ENCODE measurements at places on chromosomes 2 and 18. TPM values are rescaled to one million over a fixed set of nuclear protein-coding genes. Genes with fewer than 3 reads are reported as not detected.

Gene CROCC2
- total RNA-seq: 4.5 TPM

Gene MDH1B
- 2.4 TPM for total RNA-seq

Gene CHN1
- 12.6 TPM for total RNA-seq

Gene PCARE
- total RNA-seq: 0.67 TPM

Gene ABCG5
- total RNA-seq: not detected

Gene GPAT2
- total RNA-seq: 3.5 TPM

Gene COPS8
- 24.1 TPM for total RNA-seq

Gene CLIP4
- total RNA-seq: 54.2 TPM

Gene CSRNP3
- 2.2 TPM for total RNA-seq

Gene TRPM8
- not detected for total RNA-seq

Gene ARHGEF4
- total RNA-seq: 11.2 TPM

Gene TTR
- total RNA-seq: not detected

Gene CCBE1
- 18.7 TPM for total RNA-seq

Gene C1QL2
- not detected for total RNA-seq

Gene ZNF521
- 16.2 TPM for total RNA-seq

Gene EFEMP1
- 65.0 TPM for total RNA-seq

Gene MSTN
- total RNA-seq: not detected

Gene COL3A1
- total RNA-seq: 185 TPM

Gene IL1A
- total RNA-seq: not detected

Gene STAT4
- 5.4 TPM for total RNA-seq

Gene TXNDC2
- not detected for total RNA-seq

Gene BAZ2B
- total RNA-seq: 74.6 TPM

Gene SIX2
- 0.61 TPM for total RNA-seq

Gene GKN2
- total RNA-seq: 37.7 TPM

Gene NTSR2
- total RNA-seq: not detected
